Stimulated activated CD8-positive, alpha-beta memory T cell treated with anti-CD3 and anti-CD28 coated beads, Interleukin-4, amount 100 ng/mL, for 1 hour (primary cell): ENCODE measurements at places on chromosomes 4 and X.

DNA sequence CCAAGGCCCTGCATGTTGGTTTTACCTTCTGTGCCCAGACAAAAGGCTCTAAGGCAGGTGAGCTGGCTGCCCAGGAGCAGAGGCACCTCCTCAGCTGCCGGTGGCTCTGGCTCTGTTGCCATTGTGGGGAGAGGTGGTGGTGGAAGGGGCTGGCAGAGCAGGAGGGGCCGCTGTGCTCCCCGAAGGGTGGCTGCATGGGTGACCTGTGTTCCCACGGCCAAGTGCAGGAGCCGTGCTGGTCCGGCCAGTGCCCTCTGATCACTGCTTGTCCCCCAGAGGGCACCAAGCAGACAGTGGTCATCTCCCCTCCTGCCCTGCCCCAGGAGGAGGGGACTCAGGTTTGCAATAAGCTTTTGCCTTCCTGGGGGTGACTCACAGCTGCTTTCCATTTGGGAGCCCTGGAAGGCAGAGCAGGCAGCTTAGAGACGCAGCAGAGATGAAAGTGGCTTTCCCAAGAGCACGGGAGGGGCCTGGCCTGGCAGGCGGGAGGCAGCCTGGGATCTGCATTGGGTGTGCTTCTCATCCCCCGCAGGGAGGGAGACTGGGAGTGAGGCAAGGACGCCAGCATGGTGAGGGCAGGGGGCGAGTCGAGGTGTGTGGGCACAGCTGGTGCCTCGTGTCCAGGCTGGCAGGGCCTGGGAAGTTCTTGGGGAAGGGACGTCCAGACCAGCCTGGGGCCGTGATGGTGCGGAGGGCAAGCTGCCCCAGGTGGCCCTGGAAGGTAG, 28.7 kb downstream of the DOK7 start:
- no peak for DNase-seq

DNA sequence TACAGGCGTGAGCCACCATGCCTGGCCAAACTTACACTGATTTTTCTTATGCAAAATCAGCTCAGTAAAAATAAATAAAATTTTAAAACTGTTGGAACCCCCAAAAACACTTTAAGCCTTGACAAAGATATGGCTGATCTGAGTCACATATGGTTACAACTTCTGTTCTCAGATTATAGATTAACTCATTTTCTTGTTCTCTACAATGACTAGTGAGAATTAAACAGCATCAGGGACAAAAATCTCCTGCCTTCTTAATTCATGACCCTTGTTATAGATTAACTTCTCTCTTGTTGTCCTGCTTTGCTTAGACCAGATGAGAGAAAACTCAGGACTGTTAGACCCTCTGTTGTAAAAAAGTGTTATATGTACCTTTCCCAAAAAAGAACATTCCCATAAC, 24.2 kb upstream of the EXOC1L start:
- no peak for DNase-seq

- DNase-seq = no peak
Measured at GRCh38 chr4:147944670-147945260, 212.9 kb downstream of the ARHGAP10 start.

GRCh38 chrX:67587946-67588624, 44.3 kb downstream of the AR start:
- DNase-seq = no peak

GRCh38 chr4:102825261-102826091, 1.9 kb downstream of the UBE2D3 start:
- no peak for DNase-seq

GRCh38 chrX:118773782-118774181, 46.4 kb downstream of the IL13RA1 start:
- no peak for DNase-seq

- DNase-seq = no peak
Measured at GRCh38 chrX:119398974-119399771, at the start of gene SLC25A43. Gene SLC25A43, plus strand, starts transcription at chrX:119399336. Its CDS starts 68 bp downstream, at chrX:119399404.

- no peak for DNase-seq
Measured at GRCh38 chrX:71578253-71579135, at the start of gene GCNA. Gene GCNA, plus strand, starts transcription at chrX:71578437. Its CDS starts 2,385 bp downstream, at chrX:71580822.

- DNase-seq = no peak
Measured at GRCh38 chr4:76160355-76160754, 12.2 kb upstream of the NUP54 start.

- DNase-seq = no peak
Measured at GRCh38 chrX:103678199-103678993, 8.1 kb downstream of the MORF4L2 start.

DNA sequence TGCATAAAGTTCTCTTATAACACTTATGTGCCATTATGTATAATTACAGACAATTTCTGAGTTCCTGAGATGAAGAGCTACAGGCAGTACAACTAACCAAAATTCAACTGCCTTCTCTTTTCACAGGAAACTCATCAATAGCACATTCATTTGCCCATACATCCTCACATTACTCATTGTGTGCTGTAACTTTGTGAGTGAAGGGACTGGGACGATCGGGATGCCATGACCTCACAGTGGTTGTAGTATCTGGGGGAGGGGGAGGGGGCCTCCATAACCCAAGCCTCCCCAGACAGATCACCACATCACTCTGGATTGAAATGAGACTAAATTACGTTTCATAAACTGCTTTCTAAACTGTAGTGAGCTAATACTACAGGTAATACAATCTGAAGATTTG, 60.7 kb downstream of the ABCG2 start:
- no peak for DNase-seq

GRCh38 chrX:28586981-28587551, at the start of gene IL1RAPL1:
Gene IL1RAPL1, plus strand, starts transcription at chrX:28587446.
- DNase-seq = no peak

GRCh38 chr4:24067367-24068193, 177.7 kb upstream of the PPARGC1A start:
- DNase-seq = no peak

- no peak for DNase-seq
Measured at GRCh38 chr4:101987623-101988243, 197.2 kb downstream of the BANK1 start.

- no peak for DNase-seq
Measured at GRCh38 chr4:164734484-164734883, 19.4 kb upstream of the SMIM31 start.

GRCh38 chrX:117707948-117708743, 408.5 kb downstream of the KLHL13 start:
- no peak for DNase-seq

DNA sequence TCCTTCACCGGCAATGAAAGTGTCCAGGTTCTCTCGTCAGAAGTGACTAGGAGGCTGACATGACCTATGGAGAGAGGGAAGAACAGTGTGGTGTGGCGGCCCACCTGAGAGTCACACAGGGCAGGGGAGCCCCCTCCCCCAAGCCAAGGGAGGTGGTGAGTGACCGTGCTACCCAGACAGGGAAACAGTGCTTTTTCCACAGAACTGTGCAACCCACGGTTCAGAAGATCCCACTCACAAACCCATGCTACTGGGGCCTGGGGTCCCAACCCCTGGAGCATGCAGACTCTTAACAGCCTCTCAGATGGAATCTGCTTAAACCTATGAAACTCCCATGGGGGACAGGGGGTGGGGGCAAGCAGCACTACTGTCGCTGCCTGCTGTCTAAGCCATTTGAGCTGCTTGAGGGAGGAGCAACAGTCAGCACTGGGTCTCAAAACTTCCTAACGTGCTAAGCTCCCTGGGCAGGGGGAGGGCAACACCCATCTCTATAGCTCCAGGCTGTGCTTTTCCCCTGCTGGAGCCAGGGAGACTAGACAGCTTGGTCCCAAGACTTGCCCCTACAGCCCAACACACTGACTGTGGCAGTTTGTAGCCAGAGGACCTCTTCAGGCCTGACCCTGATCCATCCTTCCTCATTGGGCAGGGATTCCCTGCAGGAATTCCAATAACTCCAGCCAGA, 850.4 kb upstream of the AADAT start:
- no peak for DNase-seq
